ENCODE measurements at places on chromosomes 3 and 15. TPM values are rescaled to one million over a fixed set of nuclear protein-coding genes. Genes with fewer than 3 reads are reported as not detected.

The GLT8D1 gene
- total RNA-seq = 106 TPM

The CFAP100 gene
- not detected for total RNA-seq

The ADGRG7 gene
- total RNA-seq = not detected

The EFCAB12 gene
- 0.03 TPM for total RNA-seq

The MTHFS gene
- total RNA-seq = 5.0 TPM

The STAB1 gene
- 0.59 TPM for total RNA-seq

The C2CD4A gene
- total RNA-seq = 1.4 TPM

The DISP2 gene
- total RNA-seq = 0.17 TPM

The KBTBD13 gene
- not detected for total RNA-seq

The MRPL46 gene
- total RNA-seq = 7.2 TPM

The CMTM6 gene
- 75.4 TPM for total RNA-seq

The WNT5A gene
- total RNA-seq = 80.7 TPM

The CCDC54 gene
- total RNA-seq = not detected
